Foreskin melanocyte (primary cell): ENCODE measurements at places on chromosomes 2 and 18.

- no peak for DNase-seq
Observed at GRCh38 chr18:9366126-9366714, 31.6 kb downstream of the TWSG1 start.

DNA sequence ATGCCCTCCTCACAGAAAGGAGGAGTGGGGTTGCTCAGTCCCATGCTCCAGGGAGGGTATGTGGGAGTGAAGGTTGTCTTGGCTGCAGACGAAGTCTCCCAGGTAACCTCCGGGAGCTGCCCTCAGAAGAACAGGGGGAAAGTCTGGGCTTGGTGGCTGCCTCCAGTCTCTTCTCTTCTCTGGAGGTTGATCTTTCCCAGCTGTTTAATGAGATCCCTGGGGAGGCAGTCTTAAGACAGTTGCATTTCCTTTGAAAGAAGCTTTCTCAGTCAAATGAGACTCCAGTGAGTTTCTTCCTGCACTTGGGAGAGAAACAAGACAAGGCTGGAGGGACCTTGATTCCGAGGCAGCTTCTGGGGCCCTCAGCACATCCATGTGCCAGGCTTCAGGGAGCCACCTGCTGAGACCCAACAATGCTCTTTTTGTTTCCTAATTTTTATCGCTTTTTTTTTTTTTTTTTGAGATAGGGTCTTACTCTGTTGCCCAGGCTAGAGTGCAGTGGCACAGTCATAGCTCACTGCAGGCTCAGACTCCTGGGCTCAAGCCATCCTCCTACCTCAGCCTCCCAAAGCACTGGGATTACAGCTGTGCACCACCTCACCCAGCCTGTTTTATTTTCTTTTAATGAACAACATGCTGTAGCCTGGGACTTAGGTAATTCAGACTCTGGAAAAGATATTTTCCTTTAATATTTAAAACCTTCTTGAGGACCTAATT is 71.7 kb upstream of the TPO start:
- no peak for DNase-seq

- DNase-seq = no peak
Observed at GRCh38 chr2:61016392-61017002, 1.0 kb upstream of the PEX13 start.

- DNase-seq = no peak
Observed at GRCh38 chr2:203636588-203637470, 69.6 kb upstream of the CD28 start.

GRCh38 chr2:171995586-171995985 is 4.2 kb upstream of the METAP1D start:
- DNase-seq = no peak

GRCh38 chr18:44895176-44895798 is 214.6 kb downstream of the SETBP1 start:
- peak; percentile 52 for DNase-seq

GRCh38 chr2:29751390-29751789 is 170.0 kb downstream of the ALK start:
- no peak for DNase-seq

DNA sequence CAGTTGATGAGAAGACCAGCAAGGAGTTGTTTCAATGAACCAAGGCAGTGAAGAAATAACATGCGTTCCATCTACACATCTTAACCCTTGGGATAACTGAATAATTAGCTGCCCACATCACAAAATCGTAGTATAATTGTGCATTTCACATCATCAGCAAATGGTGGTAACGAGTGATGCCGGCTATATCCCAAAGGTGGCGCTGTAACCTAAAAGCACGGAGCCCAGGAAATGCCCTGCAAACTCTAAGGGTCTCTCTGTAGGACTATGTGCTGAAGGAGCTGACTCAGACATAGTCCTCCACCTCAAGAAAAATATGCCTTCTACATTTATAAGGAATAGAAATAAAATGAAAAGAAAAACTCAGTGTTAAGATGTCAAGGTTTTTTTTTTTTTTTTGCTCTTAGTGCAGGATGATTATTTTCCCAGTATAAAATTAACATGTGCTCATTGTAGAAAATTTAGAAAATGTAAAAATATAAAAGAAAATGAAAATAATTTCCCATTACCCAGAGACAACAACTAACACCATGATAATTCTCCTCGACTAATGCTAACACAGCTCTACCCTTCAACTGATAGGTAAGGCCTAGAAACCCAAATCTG is 23.1 kb upstream of the DSG3 start:
- peak; percentile 30 for DNase-seq

GRCh38 chr2:56801214-56801613 is 617.4 kb downstream of the CCDC85A start:
- DNase-seq = no peak

GRCh38 chr2:118055512-118056164 is 32.6 kb upstream of the INSIG2 start:
- DNase-seq = no peak

DNA sequence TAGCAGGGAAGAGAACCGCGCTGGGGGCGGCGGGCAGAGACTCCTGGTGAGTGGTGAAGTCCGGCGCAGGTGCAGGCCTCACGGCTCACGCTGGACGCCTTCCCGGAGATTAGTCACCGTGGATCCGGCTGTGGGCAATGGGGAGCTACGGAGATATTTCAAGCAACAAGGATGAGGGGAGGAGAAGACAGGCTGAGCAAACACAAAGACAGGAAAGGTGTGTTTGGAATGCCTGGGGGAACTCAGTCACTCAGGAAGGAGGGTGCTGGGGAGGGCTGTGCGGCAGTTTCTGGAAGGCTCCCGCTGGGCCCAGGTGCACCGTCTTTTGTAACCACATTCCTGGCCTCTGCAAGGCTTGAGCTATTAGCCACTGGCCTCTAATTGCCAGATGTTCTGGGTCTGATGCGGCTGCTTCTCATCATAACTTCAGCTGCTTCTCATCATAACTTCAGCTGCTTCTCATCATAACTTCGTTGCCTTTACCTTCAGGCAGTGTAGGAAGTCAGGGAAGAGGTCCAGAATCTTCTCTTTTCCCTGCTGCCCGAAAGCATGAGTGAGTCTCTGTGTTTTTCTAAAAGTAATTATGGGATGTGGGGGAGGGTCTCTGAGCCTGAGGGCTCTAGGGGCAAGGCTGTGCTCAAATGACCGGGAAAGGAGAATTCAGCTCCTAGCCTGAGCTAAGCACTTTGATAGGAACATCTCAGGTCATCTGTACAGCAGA is 118.9 kb downstream of the PXDN start:
- no peak for DNase-seq

DNA sequence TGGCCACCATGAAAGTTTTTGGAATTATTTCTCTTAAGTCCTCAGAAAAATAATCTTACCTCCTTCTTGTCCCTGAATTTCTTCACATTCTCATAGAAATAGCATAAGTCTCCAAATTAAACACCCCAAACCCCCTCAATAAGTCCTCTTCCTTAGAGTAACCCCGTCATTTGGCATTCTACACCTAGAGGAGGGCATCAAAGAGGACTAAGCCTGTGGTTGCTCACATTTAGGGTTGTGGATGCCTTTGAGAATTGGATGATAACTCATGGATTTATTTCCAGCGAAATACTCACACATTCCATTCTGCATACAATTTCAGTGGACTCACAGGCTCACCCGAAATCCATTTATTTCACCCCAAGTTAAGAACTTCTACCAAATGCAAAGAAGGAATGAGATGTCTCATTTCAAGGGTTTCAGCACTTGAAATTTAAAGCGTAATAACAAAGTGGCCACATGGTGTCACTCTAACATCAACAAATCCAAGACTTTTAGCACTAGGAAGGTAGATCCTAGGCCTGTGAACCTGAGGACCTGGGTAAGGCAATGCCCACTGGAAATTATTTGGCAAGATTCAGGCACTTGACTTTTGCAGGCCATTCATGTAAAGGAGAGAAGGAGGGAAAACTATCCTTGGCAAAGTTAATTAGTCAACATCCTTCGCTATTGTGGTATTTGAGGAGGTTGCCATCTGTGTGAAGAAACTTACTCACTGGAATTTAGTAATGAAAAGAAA is 24.6 kb downstream of the DYTN start:
- peak; percentile 50 for DNase-seq

- DNase-seq = no peak
Observed at GRCh38 chr2:218002845-218003180, at the start of gene TNS1. TSS of gene TNS1 (minus strand) at chr2:218002995. CDS start at chr2:218002872, 123 bp downstream.

- DNase-seq = peak; percentile 66
Observed at GRCh38 chr2:68992933-68993332, 18.5 kb downstream of the GKN1 start.

GRCh38 chr18:35406666-35407065 is 29.5 kb upstream of the ZNF396 start:
- DNase-seq = no peak

- DNase-seq = no peak
Observed at GRCh38 chr2:146623771-146624170, 1221.1 kb upstream of the ACVR2A start.

DNA sequence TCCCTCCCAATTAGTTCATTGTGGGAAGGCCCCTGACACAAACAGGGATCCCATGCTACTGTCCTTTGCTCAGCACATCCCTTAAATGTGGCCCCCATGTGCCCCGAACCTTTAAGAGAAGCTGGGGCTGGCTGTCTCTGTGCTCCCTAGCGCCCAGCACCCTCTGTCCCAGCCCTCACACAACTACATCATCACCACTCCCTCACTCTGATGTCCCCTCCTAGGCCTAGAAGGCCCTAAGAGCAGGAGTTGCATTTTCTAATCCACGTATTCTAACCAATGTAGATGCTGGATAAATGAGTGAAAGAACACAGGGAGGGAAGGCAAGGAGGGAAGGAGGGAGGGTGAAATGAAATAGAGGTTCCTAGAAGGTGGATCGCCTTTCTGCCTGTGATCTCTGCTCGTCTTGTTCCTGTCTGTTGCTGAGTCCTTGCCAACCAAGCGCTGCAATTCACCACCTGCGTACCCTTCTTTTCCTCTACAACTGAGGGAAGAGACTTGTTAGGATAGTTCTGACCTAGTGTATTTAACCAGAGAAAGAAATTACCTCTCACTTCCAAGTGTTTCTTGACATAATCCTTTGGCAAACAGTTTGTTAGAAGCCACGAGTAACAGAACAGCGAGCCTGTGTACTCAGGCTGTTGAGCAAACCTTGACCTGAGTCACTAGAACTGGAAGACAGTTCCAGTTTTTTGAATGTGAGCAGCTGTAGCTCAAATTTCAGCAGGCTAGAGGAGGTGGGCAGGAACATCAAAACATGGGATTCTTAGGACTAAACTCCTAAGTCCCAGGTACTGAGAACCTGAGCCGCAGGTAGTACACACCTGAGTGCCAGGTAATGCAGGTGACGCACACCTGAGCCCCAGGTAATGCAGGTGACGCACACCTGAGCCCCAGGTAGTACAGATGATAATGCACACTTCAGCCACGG is 181.5 kb upstream of the ID2 start:
- no peak for DNase-seq

GRCh38 chr2:221050020-221050795 is 521.9 kb downstream of the EPHA4 start:
- DNase-seq = no peak

- DNase-seq = peak; percentile 70
Observed at GRCh38 chr2:174664084-174664759, 66.6 kb upstream of the WIPF1 start.

- no peak for DNase-seq
Observed at GRCh38 chr18:9721893-9722550, 13.9 kb downstream of the RAB31 start.

- DNase-seq = no peak
Observed at GRCh38 chr2:229048134-229048533, 223.0 kb downstream of the PID1 start.

DNA sequence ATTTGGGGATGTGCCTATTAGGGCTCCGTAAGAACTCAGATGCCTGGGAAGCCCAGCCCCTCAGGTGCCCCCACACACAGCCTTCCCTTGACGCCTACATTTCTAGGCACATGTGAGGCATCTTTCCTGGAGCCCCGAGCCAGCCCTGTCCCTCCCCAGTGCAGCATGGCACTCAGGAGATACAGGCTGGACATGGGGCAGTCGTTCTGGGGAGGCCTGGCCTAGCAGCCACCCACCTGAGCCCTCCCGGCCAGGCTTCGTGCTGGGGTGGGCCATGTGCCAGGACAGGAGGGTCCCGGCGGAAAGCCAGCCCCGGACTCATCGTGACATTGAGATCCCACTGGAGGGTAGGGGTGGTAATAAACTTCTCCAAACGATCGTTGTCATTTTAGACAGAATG is 15.2 kb downstream of the BOK start:
- no peak for DNase-seq

GRCh38 chr18:76656925-76657827 is 162.1 kb upstream of the ZNF516 start:
- DNase-seq = no peak

- DNase-seq = no peak
Observed at GRCh38 chr18:11269257-11269656, 119.9 kb upstream of the PIEZO2 start.

DNA sequence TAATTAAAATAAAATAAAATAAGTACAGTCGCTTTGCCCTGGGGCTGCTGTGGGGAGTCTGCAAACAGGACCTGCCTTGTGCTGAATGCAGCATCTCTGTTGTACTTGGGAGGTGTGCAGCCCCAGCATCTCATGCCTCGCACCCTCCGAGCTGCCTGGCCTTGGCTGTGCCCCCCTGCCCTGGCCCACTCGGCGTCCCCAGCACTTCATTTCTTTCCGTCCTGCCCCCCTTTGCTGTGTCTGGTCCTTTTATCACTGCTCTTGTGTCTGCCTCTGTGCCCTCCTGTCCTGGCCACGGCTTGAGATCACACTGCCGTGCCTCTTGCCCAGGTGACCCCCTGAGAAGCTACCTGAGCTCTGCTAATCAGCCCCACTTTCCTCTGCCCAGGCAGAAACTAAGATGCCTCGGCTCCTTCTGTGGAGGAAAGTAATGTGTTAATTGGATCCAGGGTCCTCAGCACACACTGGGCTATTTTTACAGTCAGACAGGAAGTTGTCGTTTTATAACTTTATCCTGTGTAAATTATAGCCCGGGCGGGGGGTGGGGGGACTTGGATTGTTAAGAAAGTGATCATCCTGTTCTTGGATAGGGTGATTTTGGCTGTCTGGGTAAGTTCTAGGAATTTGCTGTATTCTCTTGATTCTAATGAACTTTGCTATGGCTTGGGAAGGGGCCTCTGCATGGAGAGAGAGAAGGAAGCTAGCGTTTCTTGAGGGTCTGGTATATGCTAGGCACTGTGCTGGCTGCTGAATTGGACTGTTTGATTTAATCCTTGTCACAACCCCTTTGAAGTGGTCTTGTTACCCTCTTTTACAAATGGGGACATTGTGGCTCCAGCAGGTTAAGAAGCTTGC is 69.4 kb downstream of the AGAP1 start:
- DNase-seq = no peak

- no peak for DNase-seq
Observed at GRCh38 chr18:28412521-28412920, 235.6 kb upstream of the CDH2 start.

DNA sequence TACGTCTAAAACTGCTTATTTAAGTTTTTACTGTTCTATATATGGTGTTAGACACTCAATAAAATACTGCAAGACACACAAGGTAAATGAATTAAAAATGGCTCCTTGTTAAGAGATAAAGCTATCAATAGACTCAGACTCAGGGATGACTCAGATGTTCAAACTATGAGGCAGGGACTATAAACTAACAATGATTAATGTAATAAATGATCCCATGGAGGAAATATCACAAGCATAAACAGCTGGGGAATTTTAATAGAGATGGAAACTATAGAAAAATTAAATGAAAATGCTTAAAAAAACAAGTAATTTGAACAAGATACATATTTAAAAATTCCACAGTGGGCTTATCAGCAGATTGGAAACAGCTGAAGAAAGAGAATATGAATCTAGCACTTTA is 650.8 kb downstream of the DCDC2C start:
- no peak for DNase-seq

- DNase-seq = no peak
Observed at GRCh38 chr2:102000813-102001766, 9.3 kb downstream of the IL1R2 start.

- no peak for DNase-seq
Observed at GRCh38 chr2:205483095-205483494, 199.2 kb upstream of the NRP2 start.

- DNase-seq = no peak
Observed at GRCh38 chr2:28772351-28772750, 20.7 kb downstream of the PPP1CB start.
